GM04503 (cell line): ENCODE measurements at places on chromosomes 7 and 10.

DNA sequence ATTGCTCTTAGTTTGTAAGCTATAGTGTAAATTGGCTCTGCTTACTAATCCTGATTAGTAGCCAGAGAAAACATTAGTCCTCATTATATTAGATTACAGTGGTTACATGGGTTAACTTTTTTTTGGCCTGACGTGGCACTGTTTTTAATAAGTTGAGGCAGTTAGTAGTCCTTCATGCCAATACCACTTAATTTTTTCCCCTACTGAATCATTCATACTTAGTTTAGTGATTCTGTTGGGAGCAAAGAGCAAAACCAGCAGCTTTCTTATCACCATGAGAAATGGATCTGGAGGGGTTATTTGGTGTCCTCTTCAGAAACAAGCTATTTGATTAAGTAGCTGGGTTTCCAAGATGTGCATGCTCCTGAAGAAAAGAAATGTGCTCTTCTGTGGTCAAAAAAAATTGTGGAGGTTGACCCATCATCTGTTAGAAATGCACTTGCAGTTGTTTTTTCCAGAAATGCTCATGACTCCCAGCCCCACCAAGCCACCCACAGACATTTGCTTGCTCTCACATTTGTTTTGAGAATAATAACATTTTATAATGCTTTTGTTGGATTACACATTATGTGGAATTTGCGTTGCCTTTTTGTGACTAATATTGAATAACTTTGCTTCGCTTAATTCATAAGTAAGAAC is 258.5 kb downstream of the HDAC9 start:
- DNase-seq: peak; percentile 96

DNA sequence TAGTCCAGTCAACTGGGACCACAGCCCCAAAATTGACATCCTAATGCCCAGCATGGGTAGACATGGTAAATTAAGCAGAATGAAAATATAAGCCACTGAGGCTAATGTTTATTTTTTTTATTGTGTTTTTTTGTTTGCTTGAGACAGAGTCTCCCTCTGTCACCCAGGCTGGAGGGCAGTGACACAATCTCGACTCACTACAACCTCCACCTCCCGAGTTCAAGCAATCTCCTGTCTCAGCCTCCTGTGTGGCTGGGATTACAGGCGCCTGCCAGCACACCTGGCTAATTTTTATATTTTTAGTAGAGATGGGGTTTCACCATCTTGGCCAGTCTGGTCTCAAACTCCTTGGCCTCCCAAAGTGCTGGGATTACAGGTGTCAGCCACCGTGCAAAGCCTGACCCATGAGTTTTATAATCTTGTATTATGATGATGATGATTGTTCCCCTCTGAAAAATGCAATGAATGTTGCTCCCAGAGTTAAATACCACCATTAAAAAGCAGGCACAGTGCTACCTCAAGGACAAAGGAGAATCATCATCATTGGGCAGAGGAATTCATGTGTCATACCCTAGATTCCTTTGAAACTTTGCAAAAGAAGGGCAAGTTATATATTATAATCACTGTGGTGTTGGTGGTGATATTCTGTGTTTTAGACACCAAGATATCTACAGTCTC is 228.0 kb downstream of the PARD3 start:
- no peak for DNase-seq

GRCh38 chr7:84176716-84177115 is 17.9 kb downstream of the SEMA3A start:
- peak; percentile 65 for DNase-seq

- no peak for DNase-seq
Measured at GRCh38 chr10:100553929-100554328, 18.2 kb downstream of the HIF1AN start.

DNA sequence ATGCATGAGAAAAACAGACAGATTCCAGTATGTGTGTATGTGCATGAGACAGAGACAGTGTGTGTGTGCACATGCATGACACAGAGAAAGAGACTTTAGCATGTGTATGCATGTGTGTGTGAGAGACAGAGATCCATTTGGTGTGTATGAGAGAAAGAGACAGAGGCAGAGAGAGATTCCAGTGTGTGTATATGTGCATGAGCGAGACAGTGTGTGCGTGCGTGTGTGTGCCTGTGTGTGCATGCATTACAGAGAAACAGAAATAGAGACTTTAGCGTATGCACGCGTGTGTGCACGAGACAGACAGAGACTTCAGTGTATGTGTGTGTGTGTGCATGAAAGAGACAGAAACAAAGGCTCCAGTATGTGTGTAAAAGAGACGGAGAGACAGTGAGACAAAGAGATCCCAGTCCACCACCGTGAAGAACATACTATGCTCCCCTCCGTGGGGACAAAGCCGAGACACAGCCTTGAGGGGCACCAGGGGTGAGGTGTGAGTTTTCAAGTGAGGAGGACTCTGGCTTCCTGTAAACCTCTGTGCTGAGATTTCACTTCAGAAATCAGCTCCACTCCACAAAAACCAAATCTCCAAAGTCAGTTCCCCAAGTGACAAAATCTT is 188.9 kb downstream of the GRID1 start:
- DNase-seq: no peak

DNA sequence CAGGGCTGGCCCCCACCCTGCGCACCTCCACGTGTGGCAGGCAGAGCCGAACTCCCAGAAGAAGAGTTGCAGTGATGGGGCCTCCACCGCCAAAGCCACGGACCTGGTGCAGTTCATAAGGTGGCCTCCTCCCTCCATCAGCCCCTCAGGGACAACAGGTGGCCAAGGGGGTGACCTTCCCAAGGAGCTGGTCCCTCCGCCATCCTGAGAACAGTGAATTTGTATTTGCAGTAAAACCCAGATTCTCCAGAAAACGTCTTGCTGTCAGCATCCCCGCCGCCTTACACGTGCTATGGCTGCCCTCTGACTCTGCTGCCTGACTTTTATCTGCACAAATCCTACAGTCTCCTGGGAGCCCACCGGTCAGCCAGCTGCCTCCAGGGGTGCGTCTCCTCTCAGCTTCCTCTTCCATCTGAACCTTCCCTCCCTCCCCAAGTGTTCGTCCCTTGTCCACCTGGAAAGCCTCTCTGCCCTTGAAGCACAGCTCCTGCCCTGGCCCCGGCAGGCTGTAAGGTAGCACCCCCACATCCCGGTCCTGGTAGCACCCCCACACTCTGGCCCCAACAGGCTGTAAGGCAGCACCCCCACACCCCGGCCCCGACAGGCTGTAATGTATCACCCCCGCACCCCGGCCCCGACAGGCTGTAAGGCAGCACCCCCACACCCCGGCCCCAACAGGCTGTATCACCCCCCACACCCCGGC is 311.8 kb downstream of the PTPRN2 start:
- no peak for DNase-seq

DNA sequence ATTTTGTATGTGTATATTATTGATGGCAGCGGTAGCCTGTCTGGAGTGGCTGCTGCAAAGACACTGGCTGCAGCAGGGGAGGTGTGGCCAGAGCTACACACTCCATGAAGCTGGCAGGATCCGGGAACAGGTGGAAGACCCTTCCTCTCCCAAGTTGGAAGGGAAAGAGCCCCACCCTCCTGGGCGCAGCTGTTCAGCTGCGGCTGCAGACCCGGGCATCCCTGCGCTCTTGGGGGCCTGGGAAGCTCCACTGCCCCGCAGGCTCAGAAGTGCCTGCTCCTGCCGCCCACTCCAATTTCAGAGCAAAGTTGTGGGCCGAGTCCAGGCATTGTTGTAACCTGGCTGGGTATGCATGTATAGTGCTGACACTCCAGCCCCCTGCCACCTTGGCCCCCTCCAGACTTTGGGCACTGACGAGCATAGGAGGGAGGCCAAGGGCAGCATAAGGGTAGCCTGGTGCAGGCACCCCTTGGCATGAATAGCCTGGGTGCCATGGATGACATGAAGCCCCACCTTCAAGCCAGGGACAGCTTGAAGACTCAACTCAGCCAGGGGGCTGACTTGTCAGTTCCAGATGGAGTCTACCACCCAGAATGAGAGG is 90.7 kb upstream of the TMEM168 start:
- no peak for DNase-seq

DNA sequence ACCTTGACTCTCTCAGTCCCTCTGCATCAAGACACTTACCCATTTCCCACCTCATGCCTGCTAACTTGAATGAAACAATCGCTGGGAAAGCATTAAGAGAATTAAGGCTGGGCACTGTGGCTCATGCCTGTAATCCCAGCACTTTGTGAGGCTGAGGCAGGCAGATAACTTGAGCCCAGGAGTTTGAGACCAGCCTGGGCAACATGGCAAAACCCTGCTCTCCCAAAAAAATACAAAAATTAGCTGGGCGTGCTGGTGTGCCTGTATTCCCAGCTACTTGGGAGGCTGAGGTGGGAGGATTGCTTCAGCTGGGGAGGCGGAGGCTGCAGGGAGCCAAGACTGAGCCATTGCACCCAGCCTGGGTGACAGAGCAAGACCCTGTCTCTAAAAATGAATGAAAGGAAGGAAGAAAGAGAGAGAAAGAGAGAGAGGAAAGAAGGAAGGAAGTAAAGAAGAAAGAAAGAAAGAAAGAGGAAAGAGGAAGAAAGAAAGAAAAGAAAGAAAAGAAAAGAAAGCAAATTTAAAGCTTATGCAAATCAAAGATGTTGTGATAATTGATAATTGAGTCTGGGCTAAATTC is 646 bp downstream of the SERPINE1 start:
- DNase-seq: no peak
